Right lung (tissue), 10 donors: ENCODE measurements at places on chromosomes 11 and 22. TPM values are rescaled to one million over a fixed set of nuclear protein-coding genes. Genes with fewer than 3 reads are reported as not detected.

The PANX3 gene
- polyA plus RNA-seq = 0.08 TPM

The BCO2 gene
- polyA plus RNA-seq = 7.8 TPM

The MTCH2 gene
- polyA plus RNA-seq = 54.0 TPM

The MISFA gene
- 12.1 TPM for polyA plus RNA-seq

The KCNJ4 gene
- polyA plus RNA-seq = not detected

The C11orf52 gene
- polyA plus RNA-seq = 11.8 TPM

The TPBGL gene
- 0.12 TPM for polyA plus RNA-seq

The PDGFD gene
- polyA plus RNA-seq = 4.7 TPM

The OR4C13 gene
- not detected for polyA plus RNA-seq

The MRGPRX3 gene
- not detected for polyA plus RNA-seq
